ENCODE measurements at places on chromosomes 6 and 20.

GRCh38 chr6:162153120-162153519 is 574.4 kb downstream of the PRKN start:
- DNase-seq: no peak

DNA sequence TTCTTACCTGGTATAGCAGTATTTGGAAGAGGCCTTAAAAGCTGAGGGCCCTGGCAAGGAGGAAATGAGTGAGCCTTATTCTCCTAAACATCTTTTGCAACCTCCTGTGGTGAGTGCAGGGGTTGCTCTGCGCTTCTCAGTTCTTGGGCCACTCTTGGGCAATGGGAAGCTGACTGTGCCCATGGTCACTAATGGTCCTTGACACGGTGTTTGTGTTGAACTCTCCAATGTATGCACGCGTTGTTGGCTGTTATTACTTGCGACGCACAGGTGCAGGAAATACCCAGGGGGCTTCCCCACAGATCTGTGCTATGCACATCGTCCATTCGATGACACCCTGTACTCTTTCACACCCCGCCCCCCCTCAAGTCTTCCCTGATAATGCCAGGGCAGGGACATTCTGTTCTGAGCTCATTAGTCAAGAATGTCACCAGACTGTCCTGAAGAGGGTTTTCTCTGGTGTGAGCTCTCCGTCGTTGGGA is 79.7 kb downstream of the EDN1 start:
- no peak for DNase-seq

- no peak for DNase-seq
These were observed 114.9 kb downstream of the FOXC1 start for GRCh38 chr6:1724616-1725015.

- DNase-seq: no peak
These were observed 100.2 kb upstream of the KCNG1 start for GRCh38 chr20:51122931-51123658.

DNA sequence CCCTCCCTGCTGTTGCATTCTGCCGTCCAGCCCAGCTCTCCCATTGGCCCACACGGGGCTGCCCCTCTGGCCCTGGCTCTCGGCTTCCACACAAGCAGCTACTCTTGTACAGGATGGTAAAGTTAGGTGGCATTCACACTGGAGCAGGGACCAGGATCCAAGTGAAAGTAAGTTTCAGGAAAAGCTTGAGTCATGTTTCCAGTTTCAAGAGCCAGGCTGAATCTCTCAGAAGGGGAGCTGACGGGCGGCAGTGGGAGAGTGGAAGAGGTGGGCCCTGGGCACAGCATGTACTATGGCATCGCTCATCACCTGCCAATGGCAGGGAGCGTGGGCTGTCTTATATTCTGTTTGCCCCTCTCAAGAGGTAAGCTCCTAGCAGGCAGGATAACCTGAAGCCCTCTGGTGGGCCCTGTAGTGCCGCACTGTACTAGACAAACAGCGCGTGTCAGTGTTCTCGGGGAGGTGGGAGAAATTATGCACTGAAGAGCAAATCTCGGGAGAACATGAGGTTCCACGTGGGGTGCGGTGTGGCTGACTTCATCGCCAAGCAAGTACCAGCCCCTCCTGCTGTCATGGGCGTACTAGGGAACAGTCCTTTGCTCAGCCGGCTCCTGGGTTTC is 241.5 kb downstream of the NRN1 start:
- DNase-seq: no peak

GRCh38 chr20:50244352-50245149 is 53.9 kb downstream of the CEBPB start:
- no peak for DNase-seq

DNA sequence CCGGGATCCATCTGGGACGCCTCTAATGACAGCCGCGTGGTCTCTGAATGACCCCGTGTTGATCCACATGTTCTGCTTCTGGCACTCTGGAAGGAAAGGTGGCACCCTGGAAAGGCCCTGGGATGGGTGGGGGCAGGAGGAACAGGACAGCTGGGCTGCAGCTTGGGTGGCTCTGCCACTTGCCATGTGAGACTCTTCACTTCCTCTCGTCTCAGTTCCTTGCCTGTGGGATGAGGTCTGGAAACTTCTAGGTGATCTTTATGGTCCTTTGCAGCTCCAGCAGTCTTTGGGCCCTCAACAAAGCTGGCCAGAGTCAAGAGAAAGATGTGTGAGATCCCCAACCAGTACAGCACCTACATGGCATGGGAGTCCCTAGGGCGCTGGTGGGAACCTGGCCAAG is 26.5 kb downstream of the PPP1R3G start:
- no peak for DNase-seq

GRCh38 chr6:159062564-159062945 is 17.8 kb upstream of the TAGAP start:
- peak; percentile 41 for DNase-seq

GRCh38 chr6:14159090-14159489 is 41.5 kb downstream of the CD83 start:
- no peak for DNase-seq

DNA sequence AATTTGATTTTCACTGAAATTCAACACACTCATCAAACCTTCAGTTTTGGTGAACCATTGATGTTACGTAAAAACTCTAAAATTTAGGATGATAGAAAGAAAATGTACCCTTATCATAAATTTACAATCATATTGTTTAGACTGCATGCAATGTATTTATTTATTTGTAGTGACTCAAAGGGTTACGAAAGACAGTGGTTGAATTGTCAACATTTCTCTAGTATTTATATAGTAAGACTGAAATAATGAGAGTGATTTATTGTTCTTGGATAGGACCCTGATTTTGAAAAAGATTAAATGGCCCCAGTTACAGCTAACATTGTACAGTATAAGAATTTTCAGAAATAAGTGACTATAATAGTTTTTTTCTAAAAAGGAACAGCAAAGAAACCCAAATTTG is 591.5 kb downstream of the RFPL4B start:
- DNase-seq: no peak

- no peak for DNase-seq
These were observed 977 bp downstream of the HMGN4 start for GRCh38 chr6:26539071-26539615.

DNA sequence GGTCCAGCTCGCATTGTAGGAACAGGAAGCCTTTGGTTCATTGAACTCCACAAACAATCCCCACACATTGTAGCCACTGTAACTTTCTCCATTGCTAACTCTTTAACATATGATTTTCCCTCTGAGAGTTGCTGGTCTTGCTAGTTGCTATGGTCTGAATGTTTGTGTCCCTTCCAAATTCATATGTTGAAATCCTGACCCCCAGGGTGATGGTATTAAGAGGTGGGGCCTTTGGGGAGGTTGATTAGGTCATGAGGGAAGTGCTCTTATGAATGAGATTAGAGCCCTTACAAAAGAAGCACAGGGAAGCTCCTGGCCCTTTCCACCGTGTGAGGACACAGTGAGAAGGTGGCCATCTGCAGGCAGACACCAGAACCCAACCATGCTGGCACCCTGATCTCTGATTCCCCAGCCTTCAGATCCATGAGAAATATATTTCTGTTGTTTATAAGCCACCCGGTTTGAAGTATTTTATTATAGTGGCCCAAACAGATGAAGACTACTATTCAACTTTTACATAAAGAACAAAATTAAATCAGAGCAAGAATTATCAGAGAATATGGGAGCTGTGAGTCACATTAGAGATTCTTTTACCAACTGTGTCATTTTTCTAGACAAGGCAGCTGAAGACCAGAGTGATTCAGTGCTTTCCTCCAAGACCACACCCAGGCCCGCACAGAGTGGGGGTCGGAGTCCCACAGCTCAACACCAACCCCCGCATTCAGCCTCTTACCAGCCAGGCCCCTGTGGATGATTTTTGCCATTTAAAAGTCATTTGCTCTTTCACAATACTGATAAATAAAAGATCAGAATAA is 143.0 kb downstream of the SAMD5 start:
- DNase-seq: no peak

DNA sequence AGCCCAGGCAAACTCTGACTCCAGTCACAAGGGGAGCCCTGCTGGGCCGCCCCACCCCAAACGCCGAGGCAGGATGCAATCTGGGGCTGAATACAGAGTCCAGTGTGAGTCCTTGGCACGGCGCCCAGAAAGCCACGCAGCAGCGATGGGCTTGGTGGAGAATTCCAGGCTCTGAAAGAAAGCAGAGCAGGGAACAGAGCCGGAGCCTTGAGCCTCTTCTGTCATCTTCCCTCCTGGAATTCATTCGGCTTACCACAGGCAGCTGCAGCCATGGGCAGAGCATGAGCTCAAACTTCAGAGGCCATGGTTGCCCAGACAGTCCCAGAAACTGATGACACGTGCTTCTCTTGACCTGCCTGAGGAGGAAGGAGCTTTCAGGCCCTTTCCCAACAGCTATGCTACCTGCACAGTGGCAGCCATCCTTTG is 441.1 kb upstream of the JARID2 start:
- DNase-seq: no peak

- no peak for DNase-seq
These were observed 2.2 kb downstream of the IBTK start for GRCh38 chr6:82245376-82245775.

DNA sequence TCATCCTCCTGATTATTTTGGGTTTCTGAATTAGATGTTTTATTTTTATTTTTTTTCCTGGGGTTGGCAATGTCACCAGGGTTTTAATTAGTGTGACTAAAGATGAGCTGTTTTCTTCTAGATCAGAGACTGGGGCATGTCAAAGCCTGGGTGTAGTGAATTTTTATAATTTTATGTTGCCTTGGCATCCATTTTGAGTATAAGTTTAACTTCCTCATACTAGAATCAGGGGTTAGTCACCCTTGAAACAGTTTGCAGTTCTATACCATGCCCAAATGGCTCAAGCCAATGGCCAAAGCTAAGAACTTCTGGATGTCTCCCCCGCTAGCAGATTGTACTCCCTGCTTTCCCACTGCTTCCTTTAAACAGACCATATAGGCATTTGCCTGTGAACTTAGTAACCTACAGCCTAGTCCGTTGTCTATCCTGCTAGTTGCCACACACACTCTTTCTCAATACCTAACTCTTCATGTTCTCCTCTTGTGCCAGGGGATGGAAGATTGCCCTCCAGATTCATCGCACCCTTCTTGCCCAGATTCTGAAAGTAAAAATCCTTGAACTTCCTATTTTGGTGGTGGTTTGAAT is 54.5 kb downstream of the KIAA0408 start:
- no peak for DNase-seq

- no peak for DNase-seq
These were observed 241.0 kb downstream of the MYLK4 start for GRCh38 chr6:2509711-2510110.

DNA sequence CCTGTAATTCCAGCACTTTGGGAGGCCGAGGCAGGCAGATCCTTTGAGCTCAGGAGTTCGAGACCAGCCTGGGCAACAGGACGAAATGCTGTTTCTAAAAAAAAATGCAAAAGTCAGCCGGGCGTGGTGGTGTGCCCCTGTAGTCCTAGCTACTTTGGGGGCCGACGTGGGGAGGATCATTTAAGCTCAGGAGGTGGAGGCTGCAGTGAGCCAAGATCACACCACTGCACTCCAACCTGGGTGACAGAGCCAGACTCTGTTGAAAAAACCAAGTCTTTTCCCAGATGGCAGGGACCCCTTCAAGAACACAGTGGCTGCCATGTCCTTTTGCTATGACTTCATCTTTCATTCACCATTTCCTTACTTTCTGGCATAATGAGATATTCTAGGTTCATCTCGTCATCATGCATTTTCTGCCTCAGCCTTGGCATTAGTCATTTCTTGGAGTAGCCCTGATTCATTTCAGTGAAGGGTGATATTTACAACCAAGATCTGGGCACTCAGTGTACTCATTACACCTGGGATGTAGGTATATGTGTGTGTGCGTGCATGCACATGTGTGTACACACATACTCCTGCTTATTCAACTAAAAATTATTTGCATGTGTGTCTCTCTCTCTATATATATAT is 61.4 kb upstream of the TOX2 start:
- no peak for DNase-seq

GRCh38 chr6:149012040-149012545 is 265.3 kb downstream of the UST start:
- DNase-seq: no peak

DNA sequence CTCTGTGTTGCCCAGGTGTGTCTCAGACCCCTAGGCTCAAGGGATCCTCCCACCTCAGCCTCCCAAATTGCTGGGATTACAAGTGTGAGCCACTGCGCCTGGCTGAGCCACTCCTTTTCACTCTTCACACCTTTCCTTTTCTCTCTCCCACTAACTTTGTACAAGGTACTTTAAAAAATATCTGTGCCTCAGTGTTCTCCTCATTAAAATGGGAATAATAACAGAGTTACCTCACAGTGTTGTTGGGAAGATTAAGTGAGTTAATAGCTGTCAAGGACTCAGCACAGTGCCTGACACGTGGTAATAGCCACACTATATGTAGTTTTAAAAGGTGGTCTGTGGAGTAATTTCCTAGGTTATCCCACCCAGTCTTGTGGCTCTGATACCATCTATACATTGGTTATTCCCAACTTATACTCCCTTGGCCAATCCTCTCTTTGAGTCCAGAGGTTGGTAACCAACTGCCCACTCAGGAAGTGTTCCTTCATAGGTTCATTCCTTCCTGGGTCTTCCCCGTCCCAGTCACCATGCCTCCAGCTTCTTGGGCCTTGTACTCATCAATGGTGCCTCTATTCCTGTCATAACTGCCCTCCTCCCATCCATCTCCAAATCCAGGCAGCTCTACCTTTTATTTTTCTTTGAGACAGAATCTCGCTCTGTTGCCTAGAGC is 78.6 kb upstream of the NAA20 start:
- DNase-seq: no peak

DNA sequence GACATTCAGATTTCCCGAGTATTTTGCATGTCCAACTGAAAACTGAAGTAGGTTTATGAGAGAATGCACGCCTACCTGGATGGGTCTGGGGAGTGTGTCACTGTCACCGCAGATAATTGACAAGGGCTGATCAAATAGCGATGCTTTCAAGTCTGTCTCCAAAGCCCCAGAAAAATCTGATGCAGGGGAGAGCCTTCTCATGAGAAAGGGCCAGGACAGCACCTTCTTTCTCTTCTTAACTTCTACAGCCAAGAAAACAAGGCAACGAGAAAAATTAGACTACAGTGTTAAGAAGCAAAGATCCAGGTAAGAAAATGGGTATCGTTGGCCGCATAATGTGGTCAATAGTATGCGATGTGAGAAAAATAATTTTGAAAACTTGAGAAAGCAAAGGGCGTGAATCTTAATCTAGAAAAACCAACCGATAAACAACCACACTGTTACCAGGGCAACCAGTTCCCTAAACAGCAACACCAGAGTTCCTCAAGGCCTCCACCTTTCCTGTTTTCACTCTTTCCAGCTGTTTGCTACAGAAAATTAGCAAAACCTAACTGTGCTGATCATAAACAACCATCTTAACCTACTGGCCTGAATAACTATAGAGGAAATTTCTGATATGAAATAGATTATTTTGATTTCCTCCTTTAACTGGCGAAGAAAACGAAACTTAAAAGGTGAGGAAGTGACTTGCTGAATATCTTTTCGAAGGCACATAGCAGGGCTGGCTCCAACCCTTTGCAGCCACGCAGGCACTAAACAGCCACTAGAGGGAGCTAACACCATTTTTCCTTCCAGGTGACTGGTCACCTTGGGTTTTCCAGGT is 2.6 kb downstream of the TAGAP start:
- DNase-seq: peak; percentile 61

- DNase-seq: no peak
These were observed 61.1 kb downstream of the IL20RA start for GRCh38 chr6:136983687-136984086.

All from activated T-cell treated with anti-CD3 and anti-CD28 coated beads, Interleukin-2, amount 50 U/mL, for 4 hours (primary cell).